H54 (cell line): ENCODE measurements at places on chromosomes 5 and 9.
A peak's percentile ranks its signal among the peaks of the same experiment; 100 is the strongest.

- DNase-seq, result peak; percentile 53
Measured at GRCh38 chr5:40904205-40904993, 4.9 kb upstream of the C7 start.

DNA sequence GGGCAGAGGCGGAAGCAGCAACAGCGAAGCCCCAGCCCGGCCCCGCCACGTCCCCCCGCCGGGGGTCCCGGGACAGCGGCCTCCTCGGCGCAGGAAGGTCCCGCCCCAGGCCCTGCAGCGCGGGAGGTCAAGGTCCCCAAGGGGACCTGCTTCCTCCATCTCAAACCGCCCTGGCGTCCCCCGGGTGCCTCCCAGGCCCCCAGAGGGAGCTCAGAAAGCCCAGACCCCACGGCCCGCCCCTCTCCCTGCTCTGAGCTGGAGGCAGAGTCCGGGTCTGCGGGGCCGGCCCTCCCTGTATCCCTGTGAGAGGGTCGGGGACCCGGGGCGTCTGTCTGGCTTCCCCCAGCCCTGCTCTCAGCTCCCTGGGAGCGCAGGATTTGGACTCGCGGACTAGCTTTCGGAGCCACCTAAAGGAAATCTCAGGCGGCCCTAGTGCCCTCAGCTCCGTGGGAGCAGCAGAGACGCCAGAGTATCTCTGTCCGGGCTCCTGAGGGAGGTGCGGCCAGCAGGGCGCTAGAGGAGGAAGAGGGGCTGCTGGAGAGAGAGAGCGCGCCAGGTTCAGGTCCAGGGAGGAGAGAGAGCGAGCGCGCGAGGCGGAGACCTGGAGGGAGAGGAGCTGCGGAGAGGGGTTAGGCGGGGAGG, 30.7 kb downstream of the EXOC3 start:
- no peak for DNase-seq

- DNase-seq, result peak; percentile 95
Measured at GRCh38 chr9:90914868-90915483, 113.4 kb downstream of the SYK start.

DNA sequence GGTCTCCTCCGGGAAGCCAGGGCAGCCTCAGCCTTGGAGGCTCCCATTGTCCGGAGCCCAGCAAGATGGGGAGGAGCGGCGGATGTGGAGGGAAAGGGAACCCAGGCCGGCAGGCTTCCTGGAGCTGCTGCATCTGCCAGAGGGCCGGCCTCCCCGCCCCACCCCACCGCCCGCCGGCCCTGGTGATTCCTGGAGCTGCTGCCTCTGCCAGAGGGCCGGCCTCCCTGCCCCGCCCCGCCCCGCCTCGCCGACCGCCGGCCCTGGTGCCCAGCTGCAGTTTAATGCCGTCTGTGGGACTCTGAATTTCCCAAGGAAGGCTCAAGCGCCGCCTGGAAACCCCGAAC, 31.6 kb downstream of the EXD3 start:
- DNase-seq, result no peak

- DNase-seq, result no peak
Measured at GRCh38 chr5:82639393-82640144, 361.4 kb upstream of the RPS23 start.

- no peak for DNase-seq
Measured at GRCh38 chr5:109929911-109930310, 240.2 kb downstream of the MAN2A1 start.

- DNase-seq, result no peak
Measured at GRCh38 chr5:146680846-146681584, 165.0 kb upstream of the GPR151 start.

- DNase-seq, result peak; percentile 30
Measured at GRCh38 chr5:178525906-178526732, 64.1 kb downstream of the COL23A1 start.

GRCh38 chr5:43993634-43994351, 390.8 kb downstream of the NNT start:
- DNase-seq, result no peak

DNA sequence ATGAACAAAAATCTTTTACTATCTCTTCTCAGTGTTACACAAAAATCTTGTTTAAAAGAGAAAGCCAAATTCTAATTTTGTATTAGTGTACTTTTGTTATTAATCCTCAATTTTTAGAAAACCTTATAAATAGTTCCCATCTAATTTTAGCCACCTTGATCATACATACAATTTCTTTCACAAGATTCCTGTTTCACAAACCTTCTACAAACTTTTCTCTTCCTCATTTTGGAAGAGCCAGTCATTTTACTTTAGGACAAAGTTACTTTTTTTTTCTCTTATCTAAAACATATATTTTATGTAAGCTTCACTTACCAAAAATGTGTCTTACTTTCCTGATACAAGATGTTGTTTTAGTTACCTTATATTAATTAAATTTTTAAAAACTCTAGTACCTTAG, 161.3 kb downstream of the YIPF5 start:
- DNase-seq, result no peak

DNA sequence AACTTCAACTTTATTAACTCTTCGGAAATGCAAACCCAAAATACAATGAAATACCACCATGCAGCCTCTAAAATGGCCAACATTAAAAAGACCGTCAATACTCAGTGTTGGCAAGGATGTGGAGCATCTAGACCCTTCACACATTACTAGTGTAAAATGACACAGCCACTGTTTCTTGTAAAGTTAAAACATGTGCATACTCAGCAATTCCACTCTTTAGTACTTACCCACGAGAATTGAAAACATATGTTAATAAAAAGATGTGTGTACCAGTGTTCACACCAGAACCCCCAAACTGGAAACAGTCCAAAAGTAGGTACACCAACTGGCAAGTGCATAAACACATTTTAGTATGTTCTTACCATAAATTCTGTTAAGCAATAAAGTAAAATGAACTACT, 294.7 kb downstream of the PLK2 start:
- no peak for DNase-seq
